Activated CD4-positive, alpha-beta T cell treated with anti-CD3 and anti-CD28 coated beads, Interleukin-2, amount 50 U/mL, for 48 hours (primary cell): ENCODE measurements at places on chromosomes 1 and 21.

DNA sequence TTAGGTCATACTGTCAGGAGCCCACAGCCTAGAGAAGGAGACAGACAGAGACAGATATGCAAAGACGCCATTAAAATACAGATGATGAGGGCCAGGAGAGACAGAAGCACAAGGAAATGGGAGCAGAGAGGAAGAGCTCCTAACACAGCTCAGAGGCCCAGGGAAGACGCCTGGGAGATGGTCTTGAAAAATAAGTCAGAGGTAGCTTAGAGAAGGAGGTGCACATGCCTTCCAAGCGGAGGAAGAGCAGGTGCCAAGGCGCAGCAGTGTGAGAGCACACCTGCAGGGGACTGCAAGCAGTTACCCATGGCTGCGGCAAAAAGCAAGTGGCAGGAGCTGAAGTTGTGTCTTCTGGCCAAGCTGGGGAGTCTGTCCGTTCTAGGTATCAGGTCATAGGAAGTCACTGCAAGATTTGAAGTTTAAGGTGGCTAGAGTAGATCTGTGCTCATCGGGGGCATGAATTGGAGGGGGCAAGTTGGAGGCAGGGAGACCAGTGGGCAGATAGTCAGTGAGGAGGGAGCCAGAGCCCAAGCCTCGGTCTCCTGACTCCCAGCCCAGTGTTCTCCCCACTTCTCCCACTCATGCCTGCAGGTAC, 1.3 kb upstream of the TRABD2B start:
- no peak for DNase-seq

DNA sequence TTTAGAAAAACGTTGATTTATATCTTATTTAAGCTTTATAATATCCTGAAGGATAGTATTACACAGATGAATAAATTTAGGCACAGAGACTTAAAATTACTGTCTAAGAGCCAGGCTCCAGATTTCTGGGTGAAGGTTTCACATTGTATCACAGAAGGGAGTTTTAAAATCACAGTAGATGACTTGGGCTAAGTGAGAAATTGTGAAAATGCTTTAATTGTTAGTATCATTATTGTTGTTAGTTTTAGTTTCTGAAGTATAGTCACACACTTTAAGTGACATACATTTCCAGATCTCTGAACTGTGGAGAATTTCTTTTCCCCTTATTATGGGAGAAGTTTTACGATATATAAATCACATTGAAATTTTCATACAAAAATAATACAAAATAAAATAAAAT, 83.5 kb downstream of the NDUFS5 start:
- DNase-seq: no peak

DNA sequence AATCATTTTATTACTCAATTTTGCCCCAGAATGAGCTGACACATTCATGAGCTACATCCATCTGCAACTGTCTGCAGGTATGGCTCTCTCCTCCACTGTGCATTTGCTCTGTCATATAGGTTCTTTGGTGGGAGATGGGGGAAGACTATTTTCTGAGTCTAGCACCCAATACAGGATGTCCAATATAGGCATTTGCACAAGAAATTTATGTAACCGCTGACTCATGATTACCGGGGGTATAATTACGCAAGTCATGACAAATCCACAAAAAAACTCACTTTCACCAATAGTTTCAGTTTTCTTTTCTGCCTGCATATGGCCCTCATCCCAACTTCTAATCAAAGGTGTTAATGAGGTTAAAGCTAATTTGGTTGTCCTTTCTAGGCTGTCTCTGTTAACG, 17.5 kb upstream of the VSIG8 start:
- DNase-seq: no peak

DNA sequence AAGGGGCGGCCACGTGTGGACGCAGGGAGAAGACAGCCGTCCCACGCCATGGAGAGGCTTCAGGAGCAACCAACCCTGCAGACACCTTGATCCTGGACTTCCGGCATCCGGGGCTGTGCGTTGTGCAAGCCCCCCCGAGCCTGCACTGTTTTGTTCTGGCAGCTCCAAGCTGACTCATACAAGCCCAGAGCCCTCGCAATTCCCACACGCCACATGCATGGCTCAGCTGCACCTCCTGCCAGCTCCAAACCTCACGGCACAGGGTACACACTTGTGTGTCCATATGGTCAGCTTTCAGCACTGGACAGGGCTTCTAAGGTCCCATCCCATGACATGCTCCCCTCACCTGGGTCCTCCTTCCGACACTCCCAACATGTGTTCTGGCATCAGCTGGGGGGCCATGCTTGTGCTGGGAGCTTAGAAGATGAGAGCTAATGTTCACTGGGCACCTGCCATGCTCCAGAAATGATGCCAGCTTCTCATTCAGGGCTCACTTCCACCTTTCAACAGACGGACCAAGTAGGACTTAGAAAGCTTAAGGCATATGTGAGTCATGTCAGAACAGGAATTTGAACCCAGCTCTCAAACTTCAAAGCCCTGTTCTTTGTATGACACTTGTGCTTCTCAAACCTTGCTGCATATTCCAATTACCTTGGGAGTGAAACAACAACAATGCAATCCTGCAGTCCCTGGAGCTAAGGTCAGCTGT, 137.3 kb downstream of the PGBD5 start:
- no peak for DNase-seq

DNA sequence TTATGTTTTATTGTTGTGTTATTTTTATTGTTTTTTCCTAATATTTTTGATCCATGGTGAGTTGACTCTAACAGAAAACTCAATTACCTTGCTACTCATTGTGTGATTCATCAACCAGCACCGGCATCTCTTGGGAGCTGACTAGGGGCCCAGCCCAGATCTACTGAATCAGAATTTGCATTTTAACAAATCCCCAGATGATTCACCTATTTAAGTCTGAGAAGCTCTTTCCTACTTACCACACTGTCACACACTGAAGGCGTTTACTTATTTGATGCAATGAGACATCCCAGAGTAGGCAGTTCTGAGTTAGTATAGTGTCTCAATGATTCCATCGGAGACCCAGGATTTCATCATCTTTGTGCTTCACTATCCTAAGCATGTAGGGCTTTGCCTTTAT, 416.6 kb downstream of the RWDD3 start:
- no peak for DNase-seq

DNA sequence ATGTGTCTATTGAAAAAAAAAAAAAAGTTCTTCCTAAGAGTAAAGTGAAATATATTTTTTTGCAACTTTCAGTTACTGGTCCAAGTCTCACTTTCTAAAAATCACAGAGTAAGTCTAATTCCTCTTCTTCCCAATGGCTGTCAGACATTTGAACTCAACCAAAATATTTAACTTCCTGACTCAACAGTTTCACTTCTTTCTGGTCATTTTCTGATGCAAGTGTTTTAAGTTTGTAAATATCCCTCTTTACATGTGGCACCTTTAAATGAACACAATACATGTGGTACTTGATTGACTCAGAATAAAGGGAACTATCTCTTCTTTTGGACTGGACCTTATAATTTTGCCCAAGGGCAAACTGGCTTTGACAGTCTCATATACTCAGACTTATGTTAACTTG, 76.7 kb downstream of the ASH1L start:
- DNase-seq: no peak

DNA sequence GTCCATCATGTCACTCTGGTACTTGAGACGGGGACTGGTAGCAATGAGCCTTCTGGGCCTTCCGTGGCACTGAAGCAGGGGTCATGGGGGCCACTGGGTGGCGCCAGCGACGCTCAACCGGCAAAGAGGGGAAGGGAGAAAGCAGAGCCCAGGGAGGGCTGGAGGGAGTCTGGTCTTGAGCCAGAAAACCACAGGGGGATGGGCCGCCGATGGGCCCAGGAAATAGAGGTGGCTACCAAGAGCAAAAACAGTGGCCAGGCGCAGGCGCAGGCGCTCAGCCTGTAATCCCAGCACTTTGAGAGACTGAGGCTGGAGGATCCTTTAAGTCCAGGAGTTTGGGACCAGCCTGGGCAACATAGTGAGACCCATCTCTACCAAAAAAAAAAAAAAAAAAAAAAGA, 21.8 kb downstream of the EXOC8 start:
- peak; percentile 46 for DNase-seq
